ENCODE measurements at places on chromosomes 7 and 10. TPM values are rescaled to one million over a fixed set of nuclear protein-coding genes. Genes with fewer than 3 reads are reported as not detected.

DNA sequence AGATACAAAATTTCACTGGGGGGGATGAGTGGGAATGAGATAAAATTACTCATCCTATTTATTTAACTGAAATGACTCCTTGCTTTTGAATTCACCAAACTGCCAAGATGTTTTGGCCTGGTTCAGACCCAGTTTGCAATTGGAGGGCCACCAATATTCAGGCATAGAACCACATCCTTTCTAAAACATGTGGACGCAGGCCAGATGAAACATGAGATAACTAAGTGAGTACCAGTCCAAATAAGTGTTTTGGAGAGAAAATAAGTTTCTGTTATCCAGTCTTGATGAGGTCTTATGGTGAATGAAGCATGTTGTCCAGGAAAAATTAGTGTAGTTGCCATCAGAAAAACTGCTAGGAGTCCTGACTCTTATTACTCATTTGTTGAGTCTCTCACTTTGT is 36.3 kb upstream of the PDK4 start:
- DNase-seq: no peak

GRCh38 chr10:96170230-96170629 is 40.1 kb downstream of the ZNF518A start:
- DNase-seq: no peak

DNA sequence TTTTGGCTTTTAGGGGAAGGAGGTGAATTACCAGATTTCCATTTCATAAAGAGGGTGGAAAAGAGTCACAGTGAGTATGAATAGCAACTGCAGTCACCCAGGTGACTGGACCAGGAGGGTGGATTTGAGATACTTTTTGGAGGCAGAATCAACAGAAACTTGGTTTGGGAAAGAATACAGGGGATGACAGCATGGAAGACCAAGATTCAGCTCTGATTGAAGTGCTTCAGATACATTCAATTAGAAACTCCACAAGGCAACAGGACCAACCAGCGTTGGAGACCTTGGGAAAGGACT is 83.0 kb downstream of the SGMS1 start:
- no peak for DNase-seq

GRCh38 chr10:123331438-123331837 is 177.2 kb downstream of the BUB3 start:
- no peak for DNase-seq

GRCh38 chr10:8037199-8037801 is 17.2 kb upstream of the GATA3 start:
- no peak for DNase-seq

The PTN gene
- 136 TPM for polyA plus RNA-seq

The ZDHHC4 gene
- polyA plus RNA-seq: 99.4 TPM

The OPALIN gene
- not detected for polyA plus RNA-seq

The CRYGN gene
- not detected for polyA plus RNA-seq

The ZMIZ2 gene
- 4.8 TPM for polyA plus RNA-seq

The MGAM2 gene
- not detected for polyA plus RNA-seq
